ENCODE measurements at places on chromosomes 3 and 15.

GRCh38 chr3:149975919-149976318 lies 5.2 kb upstream of the PFN2 start:
- DNase-seq = no peak

DNA sequence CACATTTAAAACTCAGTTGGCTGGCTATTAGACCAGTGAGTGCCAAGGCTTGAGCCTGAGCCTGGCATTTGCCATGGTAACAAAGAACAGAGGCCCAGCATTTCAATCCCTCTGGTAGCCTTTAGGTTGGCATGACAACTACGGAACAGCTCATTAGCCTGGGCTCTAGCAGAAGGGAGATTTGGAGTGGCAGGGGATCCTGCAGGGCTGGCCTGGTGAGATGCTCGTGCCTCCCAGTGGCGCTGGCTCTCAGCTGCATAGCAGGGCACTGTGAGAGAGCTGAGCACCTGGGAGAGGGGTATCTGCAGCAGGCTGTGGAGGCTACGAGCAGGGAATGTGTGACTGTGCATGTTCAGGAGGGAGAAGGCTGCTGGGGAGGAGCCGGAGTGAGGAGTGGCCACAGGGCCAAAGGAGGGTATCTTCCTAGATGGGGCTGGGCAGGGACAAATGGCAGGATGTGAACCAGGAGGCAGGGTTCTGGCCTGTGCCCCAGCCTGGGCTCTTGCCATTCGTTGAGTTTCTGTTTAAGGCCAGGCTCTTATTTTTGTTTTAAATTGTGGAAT lies 5.6 kb upstream of the ABTB1 start:
- DNase-seq = no peak

DNA sequence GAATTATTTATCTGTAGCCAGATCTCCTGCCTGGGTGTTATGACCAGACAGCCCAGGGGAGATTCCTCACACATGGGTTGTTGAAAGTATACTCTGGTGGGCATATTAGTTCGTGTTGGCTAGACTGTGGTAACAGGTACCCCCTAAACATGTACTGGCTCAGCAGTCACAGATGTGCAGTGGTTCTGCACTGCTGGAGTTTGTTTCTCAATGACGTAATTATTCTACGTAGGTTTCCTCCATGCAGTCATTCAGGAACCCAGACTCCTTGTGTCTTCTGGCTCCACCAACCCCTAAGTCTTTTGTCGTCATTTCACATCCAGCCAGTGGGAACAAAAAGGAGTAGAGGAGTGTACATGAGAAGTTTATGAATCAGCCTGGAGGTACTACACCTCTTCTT lies 16.2 kb downstream of the LSM3 start:
- DNase-seq = no peak

DNA sequence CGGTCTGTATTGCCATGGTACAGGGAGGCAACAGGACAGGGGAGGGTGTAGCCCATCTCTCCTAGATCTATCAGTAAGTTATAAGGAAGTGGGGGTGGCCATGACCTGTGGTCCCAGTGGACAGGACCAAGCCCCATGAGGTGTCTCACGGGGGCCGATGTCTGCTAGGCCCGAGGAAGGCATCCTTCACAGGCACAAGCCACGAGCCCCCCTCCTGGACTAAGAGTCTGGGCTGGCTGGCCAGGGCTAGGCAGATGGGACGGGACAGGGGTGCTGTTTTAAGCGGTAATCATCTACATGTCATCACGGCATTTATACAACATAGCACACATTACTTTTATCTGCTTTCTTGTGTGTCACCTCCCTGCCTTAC lies 2.6 kb upstream of the TBC1D2B start:
- no peak for DNase-seq

- no peak for DNase-seq
Measured at GRCh38 chr3:4828279-4829030, 150.8 kb upstream of the BHLHE40 start.
